ENCODE measurements at places on chromosomes 4 and X. TPM values are rescaled to one million over a fixed set of nuclear protein-coding genes. Genes with fewer than 3 reads are reported as not detected.

- no peak for DNase-seq
Measured at GRCh38 chr4:92382128-92382527, 78.4 kb downstream of the GRID2 start.

- DNase-seq: peak; percentile 54
Measured at GRCh38 chr4:101418055-101418454, 70.7 kb upstream of the PPP3CA start.

GRCh38 chr4:51831133-51831532 lies 11.8 kb upstream of the DCUN1D4 start:
- peak; percentile 77 for DNase-seq

- no peak for DNase-seq
Measured at GRCh38 chr4:67470871-67471270, 74.4 kb downstream of the CENPC start.

- no peak for DNase-seq
Measured at GRCh38 chr4:165684177-165684805, 188.7 kb upstream of the TLL1 start.

GRCh38 chrX:40622479-40623138 lies 619 bp upstream of the MPC1L start:
- no peak for DNase-seq

GRCh38 chr4:183353557-183353956 lies 31.3 kb upstream of the CLDN24 start:
- no peak for DNase-seq

DNA sequence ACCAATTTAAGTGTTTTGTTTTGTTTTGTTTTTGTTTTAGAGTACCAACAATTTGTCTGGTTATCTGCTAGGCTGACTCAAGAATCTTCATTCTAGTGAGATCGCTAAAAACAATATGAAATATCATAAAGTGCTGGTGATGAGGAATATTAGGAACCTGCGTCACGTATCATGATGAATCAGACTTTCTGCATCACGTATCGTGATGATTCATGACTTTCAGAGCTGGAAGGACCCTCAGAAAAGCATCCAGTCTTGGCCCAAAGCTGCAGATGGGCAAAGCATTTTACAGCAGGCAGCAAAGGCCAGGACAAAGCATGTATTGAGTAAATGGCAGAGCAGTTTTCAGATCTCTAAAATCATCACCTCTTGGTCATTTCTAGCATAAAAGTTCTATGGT lies 278.0 kb upstream of the BOD1L1 start:
- DNase-seq: no peak

SSX1 gene
- total RNA-seq: not detected

Data from stomach (tissue), 19 donors.